NCI-H2081 treated with DMSO at 0.1 percent for 48 hours (cell line): ENCODE measurements at places on chromosomes 11 and 22.

GRCh38 chr22:37329238-37330140 lies 47.2 kb downstream of the CYTH4 start:
- DNase-seq, result no peak

DNA sequence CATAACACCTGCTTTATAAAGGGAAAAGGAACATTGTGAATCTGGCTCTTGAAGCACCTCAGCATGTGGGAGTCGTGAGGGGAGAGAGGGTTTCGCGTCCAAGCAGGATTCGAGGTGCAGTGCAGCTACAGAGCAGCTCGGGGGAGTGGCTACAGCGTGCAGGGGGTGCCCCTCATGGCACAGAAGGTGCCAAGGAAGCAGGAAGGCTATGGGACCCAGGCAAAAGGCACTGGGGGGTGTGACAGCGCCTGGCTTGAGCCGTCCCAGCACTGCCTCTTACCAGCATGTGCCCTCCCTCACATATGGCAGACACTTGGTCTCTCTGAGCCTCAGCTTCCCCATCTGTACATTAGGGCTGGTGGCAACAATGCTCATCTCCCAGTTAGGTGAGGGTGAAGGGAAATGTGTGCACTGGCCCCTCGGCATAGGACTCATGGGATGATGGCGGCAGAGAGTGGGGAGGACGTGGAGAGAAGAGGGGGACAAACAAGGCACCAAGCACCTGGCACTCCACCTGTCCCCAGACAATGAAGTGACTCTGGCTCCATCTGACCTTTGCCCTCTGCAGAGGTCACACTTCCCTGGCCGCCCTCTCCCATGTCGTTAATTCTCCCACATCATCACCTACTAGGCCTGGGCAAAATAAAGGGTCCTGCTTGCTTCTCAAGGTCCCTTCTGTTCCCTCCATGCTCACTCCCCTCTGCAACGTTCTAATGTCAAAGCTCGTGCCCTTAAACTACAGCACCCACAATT lies 10.4 kb downstream of the TNKS1BP1 start:
- DNase-seq, result no peak

DNA sequence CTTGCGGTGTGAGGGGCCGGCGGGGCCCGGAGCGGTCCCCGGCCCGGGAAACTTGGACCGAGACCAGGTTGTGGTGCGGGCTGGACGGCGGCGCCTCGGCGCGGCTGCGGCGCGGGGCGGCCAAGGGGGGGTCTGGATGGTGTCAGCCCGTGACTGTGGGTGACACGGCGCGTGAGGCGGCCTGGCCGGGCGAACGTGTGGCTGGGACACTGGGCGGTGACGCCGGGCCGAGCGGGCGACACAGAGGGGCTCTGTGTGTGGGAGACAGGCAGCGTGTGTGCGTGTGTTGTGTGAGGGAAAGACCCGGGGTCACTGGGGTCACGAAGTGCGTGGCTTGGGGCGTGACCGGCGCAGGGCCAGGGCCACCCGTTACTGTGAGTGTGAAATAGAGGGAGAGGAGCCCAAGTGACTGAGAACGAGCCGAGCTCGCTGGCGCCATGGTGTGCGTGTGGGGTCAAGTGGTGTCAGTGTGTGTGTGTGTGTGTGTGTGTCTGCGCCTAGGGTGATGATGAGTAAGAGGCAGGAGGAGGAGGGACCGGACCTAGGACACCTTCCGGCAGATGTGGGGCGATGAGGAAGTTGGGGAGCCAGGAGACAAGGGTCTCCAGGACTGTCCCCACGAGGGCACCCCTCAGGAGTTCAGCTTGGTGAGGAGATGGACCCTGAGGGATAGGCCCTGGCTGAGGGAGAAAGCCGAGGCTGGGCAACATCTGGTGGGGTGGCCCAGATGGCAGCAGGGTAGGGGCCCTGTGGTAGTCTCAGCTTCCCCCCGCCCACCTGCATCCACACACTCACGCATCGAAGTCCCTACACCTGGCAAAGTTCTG lies 817 bp downstream of the RELT start:
- DNase-seq, result no peak

- no peak for DNase-seq
Observed at GRCh38 chr11:128549256-128549944, 38.0 kb downstream of the ETS1 start.

DNA sequence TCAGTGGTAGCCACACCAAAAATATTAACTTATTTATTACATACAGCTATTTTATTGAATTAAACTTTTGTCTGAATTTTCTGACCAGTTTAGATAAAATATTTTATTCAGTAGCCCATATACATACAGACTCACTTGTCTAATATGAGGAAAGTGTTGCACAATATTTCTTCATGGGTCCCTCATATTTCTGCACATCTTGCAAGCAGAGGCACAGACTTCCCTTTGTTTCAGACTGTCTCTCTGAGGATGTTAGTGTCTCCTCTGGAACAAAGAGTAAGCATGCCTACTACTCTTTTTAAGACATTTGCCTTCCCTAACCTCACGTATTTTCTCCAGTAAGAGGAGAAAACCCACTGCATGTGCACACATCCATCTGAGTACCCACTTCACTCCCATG lies 81.2 kb downstream of the OR5AK2 start:
- DNase-seq, result no peak

- no peak for DNase-seq
Observed at GRCh38 chr11:121801781-121802180, 314.2 kb downstream of the BLID start.

- DNase-seq, result no peak
Observed at GRCh38 chr11:2882396-2883110, 3.0 kb downstream of the CDKN1C start.

DNA sequence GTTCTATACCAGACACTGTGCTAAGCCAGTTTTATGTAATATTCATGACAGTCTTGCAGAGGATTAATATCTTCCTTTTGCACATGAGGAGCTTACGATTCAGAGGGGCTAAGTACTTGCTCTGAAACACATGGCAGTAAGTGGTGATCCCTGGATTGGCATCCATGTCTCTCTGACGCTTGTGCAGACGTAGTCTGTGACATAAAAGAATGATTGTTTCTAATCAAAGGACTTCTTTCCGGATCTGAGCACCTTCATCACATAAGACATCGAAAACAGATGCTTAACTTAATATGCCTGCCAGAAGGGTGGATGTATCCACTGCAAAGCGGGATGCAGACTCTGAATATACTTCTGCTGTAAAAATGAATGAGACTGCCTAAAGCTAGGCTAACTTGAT lies 74.8 kb downstream of the ARHGAP42 start:
- no peak for DNase-seq

GRCh38 chr11:104051778-104052177 lies 15.3 kb downstream of the DDI1 start:
- no peak for DNase-seq

DNA sequence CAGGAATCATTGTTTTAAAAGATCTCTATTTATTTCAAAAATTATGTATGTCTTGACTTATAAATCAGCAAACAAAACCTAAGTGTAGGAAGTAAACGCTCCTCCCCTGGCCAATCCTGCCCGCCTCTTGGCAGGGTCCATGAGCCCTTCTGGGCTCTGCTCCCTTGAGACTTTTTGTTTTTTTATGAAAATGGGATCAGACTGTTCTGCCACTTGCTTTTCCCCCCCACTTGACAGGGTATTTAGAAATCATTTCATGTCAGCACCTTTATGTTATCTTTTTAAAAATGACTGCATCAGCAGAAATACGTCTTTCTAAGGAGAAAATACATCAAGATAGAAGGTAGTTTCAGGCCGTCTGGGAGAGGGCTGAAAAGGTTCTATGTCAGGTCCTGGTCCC lies 35.6 kb downstream of the FBLN1 start:
- DNase-seq, result no peak

GRCh38 chr11:103581760-103582159 lies 454.7 kb upstream of the DDI1 start:
- peak; percentile 55 for DNase-seq

DNA sequence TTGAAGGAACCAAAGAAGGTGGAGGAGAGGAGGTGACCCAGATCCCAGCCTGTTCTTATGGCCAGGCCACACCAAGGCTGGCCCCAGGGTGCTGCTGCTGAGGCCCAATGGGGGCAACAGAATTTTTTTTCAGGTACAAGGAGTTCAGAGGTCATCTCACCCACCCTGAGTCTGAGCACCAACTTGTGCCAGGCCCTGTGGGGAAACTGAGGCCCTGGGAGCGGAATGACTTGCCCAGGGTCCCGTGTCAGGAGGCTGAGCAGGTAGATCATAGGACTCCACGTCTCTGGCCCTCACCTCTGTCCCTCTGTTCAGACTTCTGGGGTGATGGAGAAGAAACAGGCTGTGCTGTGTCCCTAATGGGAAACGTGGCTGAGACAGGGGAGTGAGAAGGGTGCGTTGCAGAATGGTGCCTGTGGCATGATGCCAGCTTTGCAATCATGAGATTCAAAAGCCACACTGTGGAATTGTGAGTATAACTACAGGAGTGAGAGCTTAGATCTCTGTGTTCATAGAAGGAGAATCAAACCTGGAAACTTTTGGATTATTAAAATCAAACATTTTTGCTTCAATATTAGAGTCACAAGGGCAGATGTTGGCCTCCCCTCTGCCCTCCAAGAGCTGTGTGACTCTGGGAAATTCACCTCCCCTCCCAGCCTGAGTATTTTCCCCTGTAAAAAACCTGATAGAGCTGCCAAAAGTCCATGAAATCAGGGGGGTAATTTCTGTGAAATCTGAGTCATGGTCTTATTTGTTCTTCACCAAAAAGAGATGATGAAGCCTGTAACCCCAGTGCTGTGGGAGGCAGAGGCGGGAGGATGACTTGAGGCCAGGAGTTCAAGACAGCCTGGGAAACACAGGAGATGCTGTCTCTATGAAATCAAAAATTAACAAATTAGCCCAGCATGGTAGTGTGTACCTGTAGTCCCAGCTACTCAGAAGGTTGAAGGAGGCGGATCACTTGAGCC lies 874 bp downstream of the APOL1 start:
- no peak for DNase-seq

DNA sequence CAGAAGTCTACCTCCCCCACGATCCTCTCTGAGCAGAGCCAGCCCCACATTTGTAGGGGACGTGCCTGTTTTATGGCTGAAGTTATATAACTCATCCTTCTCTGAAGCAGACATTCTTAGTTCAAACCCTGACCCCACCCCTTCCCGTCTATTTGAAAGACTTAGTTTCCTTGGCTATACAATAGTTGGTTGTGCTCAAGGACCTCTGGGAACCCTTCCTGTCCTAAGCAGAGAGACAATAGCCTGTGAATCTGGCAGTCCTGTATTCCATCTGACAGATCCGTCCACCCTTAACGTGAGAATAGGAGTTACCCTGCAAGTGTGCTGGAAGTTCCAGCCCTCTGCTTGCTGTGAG lies 75.2 kb downstream of the MN1 start:
- DNase-seq, result no peak

DNA sequence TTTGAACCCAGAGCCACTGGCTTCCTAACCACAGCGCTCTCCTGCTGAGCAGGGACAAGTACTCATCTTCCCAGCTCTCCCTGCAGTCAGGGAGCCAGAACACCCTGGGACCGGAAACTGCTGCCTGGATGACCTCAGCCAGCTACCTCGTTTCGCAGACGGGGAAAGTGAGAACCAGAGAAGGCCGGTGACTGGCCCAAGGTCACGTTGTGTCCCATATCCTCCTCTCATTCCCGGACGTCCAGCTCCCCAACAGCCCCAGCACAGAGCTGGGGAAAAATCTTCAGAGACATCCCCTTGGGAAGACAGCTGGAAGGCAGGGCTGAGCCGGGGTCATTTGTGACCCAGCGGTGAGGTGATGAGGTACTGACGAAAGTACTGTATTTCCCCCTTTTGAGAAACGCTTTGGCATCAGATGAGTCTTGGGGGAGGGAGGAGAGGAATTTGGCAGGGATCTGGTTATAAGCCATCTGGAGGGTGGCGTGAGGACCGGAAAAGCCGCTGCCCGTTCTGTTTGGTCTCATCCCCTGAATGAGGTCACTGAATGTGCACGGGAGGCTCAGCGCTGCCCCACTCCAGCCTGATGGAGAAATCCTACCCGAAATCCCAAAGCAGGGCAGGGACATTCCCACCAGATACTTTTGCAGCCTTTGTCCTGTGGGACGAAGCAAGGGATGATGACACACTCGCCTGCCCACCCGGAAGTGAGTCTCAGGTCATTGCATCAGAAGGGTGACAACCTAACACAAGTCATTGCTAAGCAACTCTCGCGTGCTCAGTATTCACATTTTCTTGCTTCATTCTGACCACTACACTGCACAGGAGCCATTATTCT lies 41.1 kb downstream of the LIF start:
- no peak for DNase-seq

- no peak for DNase-seq
Observed at GRCh38 chr11:44315947-44316658, 6.2 kb upstream of the ALX4 start.

DNA sequence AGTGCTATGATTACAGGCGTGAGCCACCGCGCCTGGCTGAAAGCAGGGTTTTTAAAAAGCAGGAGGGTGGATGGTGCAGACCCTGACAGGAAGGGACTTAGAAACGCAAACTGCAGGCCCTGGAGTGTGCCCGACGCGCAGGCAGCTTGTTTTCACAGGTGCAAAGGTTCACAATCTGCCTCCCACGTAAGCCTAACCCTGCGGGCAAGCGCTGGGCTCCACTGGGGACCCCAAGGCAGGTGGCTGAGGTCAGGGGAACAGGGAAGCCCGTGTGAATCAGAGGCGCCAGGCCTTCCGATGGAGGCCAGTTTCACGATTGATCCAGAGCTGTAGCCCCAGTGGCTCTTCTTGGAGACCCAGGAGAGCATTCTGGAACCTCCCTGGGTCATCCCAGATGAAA lies 256.3 kb downstream of the BRD1 start:
- no peak for DNase-seq

GRCh38 chr11:111367411-111368284 lies 11.4 kb downstream of the POU2AF1 start:
- no peak for DNase-seq

DNA sequence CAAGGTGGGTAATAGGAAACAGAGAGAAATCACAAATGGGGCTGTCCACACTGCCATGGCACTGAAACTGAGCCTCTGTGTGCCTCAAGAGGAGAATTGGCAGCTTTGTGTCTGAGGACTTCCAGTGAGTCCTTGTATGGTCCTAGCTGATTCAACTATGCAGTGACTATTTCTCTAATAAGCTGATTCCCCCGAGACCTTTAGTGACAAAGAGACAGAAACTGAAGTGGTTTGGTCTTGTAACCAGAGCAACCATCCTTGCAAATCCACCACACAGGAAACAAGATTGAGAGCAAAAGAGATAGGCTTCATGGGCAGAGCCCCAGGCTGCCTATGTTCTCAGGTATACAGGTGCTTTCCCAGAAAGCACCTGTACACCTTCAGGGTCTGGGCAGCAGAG lies 1038.5 kb downstream of the NTM start:
- DNase-seq, result no peak

- DNase-seq, result no peak
Observed at GRCh38 chr11:111788051-111788450, 21.9 kb upstream of the PPP2R1B start.
